NCI-H1105 treated with DMSO at 0.1 percent for 48 hours (cell line): ENCODE measurements at places on chromosomes 13 and 19.

DNA sequence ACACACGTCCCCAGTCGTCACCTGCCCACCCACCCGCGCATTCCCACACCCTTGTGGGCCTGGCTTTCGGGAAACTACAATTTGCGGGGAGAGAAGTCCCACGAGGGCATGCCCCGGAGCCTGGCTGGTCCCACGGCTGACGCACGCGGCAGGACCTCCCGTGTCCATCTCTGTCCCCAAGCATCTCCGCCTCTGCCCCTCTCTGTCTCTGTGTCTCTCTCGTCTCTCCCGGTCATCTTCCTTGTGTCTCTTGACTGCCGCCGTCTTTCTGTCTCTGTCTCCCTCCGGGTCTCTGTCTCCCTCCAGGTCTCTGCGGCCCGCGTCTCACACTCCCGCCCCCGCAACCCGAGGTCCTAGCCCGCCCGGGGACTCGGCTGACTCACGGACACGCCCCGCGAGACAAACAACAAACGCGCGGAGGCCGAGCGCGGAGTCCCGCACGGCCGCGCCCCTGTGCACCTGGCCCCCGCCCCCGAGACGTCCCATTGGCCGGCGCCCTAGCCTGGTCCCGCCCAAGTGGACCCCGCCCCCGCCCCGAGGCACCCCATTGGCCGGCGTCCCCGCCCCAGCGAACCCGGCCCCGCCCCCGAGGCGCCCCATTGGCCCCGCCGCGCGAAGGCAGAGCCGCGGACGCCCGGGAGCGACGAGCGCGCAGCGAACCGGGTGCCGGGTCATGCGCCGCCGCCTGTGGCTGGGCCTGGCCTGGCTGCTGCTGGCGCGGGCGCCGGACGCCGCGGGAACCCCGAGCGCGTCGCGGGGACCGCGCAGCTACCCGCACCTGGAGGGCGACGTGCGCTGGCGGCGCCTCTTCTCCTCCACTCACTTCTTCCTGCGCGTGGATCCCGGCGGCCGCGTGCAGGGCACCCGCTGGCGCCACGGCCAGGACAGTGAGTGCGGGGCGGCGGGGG is at the start of gene FGF22:
FGF22 (plus strand) TSS at position 627 of the 908 bp plus-strand sequence; CDS start at position 674, 47 bp downstream.
- peak; percentile 79 for DNase-seq

- DNase-seq = no peak
Observed at GRCh38 chr19:36265064-36265463, 50.2 kb downstream of the ZNF146 start.

GRCh38 chr13:43805681-43806128 is 18.9 kb upstream of the ENOX1 start:
- DNase-seq = no peak

- DNase-seq = no peak
Observed at GRCh38 chr19:8806661-8807060, 25.4 kb downstream of the ZNF558 start.

DNA sequence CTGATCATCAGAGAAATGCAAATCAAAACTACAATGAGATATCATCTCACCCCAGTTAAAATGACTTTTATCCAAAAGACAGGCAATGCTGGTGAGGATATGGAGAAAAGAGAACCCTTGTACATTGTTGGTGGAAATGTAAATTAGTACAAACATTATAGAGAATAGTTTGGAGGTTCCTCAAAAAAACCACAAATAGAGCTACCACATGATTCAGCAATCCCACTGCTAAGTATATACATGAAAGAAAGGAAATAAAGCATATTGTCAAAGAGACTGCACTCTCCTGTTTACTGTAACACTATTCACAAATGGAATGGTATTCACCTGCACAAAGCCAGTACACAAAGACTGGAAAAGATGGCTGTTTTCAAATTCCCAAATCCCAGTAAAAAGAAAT is 1233.7 kb downstream of the PCDH17 start:
- DNase-seq = no peak

GRCh38 chr19:33426621-33427361 is 53.3 kb downstream of the CEBPG start:
- DNase-seq = peak; percentile 22

- DNase-seq = no peak
Observed at GRCh38 chr19:46118136-46118535, 6.4 kb downstream of the IGFL3 start.

DNA sequence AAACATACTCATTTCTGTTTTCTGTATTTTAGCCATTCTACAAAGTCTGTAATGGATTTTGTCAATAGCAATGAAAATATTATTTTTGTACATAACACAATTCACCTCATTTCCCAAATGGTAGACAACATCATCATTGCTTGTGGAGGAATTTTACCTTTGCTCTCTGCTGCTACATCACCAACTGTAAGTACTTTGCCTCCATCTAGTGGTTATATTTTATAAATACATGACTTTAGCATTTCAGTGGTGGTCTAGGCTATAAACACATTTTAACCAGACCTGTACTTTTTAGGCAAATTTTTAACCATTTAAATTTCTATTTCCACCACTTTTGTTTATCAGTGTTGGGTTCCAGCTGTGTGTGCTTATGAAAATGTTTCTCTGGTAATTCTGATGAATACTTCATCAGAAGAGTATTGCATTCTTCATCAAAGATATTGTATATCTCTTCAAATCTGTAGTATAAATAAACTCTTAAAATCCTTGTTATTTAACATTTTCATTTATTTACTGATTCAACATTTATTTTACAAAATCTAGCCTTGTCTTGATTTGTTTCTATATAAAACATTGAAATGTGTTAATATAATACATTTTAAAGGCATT is 222.4 kb downstream of the NBEA start:
- peak; percentile 61 for DNase-seq

DNA sequence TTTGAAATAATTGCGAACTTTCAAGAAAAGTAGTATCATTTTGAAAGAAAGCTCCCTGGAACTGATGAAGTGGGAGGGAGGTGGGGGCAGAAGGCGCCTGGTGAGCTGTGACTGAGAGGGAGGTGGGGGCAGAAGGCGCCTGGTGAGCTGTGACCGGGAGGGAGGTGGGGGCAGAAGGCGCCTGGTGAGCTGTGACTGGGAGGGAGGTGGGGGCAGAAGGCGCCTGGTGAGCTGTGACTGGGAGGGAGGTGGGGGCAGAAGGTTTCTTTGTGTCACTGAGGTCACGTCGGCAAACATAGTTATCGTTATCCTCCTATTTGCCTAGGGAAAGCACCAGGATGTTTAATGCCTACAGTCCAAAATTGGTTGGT is 24.2 kb downstream of the C2CD4C start:
- DNase-seq = no peak

DNA sequence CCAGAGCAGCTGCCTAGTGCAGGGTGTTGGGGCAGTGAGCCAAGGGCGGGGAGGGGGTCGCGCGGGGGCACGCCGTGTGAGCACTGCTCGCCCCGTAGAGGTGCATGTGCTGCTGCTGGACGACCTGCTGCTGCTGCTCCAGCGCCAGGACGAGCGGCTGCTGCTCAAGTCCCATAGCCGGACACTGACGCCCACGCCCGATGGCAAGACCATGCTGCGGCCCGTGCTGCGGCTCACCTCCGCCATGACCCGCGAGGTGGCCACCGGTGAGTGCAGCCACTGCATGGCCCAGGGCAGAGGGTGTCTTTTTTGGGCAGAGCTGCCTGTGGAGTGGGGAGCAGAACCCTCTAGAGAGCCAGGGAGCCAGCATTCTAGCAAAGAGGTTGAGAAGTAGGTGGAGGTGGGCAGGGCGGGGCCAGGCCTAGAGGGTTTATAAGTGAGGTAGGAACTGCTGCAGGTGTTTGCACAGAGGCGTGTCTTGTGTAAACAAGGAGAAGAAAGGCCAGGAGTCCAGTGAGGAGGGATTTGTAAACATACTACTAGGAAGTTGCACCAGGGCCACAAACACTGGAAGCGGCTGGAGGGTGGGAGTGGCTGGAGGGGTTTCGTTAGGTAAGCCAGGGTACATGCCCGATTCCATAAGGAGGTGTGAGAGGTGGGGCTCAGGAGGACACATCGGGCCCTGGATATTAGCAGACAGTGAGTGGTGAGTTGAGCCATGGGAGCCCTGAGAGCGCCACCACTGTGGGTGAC is 21.3 kb downstream of the ARHGEF1 start:
- peak; percentile 89 for DNase-seq

DNA sequence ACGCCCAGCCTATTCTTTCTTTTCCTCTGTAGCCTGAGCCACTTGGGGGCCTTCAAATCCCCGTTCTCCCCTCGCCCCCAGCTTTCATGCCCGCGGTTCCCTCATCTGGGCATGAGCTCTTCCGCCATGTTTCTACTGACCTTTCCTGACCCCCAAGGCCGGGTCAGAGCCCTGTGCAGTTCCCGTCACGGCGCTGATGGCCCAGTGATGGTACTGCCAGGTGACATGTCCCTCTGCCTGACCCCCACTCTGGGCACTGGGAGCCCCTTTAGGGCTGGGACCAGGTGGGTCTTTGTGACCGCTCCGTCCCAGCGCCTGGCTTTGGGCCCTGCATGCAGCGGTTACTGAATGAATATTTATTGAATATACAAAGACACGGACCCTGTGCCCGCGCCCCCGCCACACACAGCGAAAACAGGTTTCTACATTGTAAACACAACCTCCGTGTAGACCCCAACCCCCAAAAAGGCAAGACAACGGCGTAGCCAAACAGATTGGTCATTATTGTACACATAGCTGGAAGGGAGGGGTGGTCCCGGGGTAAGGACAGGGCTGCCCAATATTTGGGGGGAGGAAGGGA is 7.7 kb downstream of the GPR108 start:
- no peak for DNase-seq

- no peak for DNase-seq
Observed at GRCh38 chr19:970695-971094, 13.4 kb upstream of the WDR18 start.

DNA sequence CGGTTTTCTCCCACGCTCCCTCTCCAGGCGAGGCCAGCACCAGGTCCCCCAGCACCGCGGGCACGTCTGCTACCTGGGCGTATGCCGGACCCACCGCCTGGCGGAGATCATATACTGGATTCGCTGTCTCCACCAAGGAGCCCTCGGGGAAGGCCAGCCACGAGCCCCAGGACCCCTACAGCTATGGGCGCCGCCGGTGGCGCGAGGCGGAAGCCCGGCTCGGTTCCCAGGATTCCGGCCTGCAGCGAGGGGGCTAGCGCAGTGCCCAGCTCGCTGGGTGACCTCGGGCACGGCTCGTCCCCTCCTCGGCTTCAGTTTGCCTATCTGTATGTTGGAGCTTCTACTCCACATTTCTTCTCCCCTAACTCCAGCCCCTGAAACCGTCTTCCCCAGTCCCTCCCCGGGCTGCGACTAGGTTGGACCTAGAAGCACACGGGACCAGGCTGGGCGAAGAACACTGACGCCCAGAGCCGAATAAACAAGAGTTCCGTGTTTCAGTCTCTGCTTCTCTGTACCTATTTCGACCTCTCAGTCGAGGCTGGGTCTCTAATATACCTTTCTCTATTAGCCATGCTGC is 749 bp upstream of the CPT1C start:
- DNase-seq = no peak

- DNase-seq = no peak
Observed at GRCh38 chr13:113558461-113558860, 26.1 kb upstream of the TFDP1 start.

GRCh38 chr13:49421391-49421790 is 22.5 kb downstream of the CAB39L start:
- no peak for DNase-seq

DNA sequence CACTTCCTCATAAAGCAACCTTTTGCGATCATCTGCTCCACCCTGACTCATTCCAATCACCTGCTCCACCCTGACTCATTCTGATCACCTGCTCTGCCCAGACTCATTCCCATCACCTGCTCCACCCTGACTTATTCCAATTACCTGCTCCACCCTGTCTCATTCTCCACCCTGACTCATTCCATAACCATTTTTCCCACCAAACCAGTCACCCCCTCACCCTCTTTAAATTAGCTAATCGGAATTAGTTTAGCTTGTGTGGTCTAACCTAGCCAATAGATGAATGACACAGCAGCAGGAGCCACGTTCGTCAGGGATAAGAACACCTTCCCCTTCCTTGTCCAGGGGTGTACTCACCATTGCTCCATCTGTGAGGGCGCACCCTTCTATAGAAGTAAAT is 134.0 kb downstream of the COG6 start:
- no peak for DNase-seq

DNA sequence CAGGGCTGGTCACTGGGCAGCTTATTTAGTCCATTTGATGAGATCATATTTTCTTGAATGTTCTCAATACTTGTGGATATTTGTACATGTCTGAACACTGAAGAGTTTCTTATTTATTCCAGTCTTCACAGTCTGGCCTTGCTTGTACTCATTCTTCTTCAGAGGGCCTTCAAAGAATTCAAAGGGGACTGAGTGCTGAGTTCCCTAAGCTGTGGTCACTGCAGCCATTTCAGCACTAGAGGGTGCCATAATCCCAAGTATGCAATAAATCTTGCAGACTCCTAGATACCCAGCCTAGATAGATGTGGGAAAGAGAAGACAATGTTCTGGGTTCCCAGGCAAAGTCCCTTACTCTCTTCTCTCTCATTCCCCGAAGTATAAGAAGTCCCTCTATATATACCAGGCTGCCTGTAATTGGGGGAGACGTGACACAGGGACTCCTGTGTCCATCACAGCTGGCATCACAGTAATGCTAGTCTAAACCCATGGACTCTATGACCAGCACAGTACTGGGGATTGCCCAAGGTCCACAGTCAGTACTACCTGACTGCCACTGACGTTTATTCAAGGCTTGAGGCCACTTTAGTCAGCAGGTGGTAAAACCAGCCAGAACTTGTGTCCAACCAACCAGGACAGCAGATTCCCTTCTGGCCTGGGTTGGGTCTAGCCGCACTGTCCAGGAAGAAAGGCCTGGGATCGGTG is 8.9 kb upstream of the VN1R1 start:
- DNase-seq = peak; percentile 62

DNA sequence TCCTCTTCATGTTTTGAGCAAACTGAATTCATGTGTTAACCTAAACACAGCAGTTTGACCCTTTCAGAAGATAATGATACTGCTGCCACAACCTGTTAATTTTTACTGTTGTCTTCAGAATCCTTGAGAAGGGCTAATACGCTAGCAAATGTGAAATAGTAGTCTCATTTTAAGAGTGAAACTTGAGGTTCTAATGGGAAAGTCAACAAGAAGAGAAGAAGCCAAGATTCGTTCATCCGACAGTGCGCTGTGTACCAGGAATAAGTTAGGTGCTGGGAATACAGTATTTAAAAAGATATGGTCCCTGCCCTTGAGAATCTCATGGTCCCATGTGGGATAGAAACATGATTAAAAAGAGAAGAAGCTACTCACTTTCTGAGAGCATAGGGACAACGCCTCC is 134.4 kb downstream of the KL start:
- DNase-seq = no peak

DNA sequence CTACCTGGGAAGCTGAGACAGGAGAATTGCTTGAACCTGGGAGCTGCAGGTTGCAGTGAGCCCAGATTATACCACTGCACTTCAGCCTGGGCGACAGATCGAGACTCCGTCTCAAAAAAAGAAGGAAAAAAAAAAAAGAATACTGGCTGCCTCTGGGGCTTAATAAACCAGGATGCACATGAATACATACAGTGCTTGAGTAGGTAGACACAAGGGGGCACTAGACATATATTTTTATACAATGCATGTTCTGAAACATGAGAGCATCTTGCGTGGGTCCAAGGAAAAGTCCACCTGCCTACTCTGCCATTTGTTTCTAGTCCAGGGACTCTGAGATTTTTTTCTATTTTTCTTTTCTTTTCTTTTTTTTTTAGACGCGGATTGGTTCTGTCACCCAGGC is 31.2 kb downstream of the KEAP1 start:
- DNase-seq = peak; percentile 65
